ENCODE measurements at places on chromosomes 5 and 9.

DNA sequence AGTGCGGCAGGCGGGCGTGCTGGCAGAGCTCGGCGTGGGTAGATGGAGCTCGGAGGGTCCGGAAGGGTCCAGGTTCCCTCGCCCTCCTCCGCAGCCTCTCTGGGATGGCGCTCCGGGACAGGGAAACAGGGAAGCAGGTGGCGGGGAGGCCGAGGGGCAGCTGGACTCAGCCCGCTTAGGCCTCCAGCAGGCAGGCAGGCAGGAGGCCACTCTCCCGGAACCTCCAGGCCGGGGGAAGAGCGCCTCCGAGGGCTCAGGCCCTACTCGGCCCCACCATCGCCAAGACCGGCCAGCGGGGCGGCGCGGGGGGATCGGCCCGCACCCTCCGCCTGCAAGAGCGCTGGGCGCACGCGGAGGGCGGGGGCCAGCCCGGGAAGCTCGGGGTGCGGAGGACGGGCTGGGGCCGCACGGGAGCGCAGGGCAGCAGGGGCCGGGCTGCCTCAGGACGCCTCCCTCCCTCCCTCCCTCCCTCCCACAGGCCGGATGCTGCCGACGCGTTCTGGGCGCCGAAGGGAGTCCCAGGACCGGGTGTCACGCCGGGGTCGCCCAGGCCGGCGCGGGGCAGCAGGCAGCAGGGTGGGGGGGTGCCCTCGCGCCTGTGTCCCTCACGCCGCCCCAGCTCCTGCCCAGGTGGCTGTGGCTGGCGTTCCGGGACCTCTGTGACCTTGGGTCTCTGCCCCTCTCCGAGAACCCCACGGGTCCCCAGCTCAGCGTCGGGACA, 977 bp downstream of the MGAT4B start:
- DNase-seq = no peak

- DNase-seq = peak; percentile 71
Measured at GRCh38 chr9:38154501-38155421, 85.7 kb upstream of the SHB start.

GRCh38 chr9:80763536-80763935, 925.8 kb downstream of the TLE1 start:
- DNase-seq = no peak

DNA sequence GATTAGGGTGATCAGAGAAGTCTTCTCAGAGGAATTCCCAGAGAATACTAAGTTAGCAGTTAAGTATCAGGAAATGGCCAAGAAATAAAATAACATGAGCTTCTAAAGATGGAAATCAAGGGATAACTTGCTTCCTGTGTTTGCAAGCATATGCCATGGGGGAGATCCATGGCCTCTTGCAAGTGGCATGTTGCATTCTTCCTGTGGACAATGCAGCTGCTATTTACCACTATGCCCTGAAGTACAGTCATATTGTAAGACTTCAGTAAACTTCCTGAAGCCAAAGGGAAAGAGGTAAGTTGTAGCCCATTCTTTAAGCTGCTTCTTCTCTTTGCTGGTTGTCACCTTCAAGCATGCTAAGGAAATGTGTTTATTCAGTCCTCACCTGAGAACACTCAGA, 154.7 kb upstream of the RUSC2 start:
- peak; percentile 13 for DNase-seq

DNA sequence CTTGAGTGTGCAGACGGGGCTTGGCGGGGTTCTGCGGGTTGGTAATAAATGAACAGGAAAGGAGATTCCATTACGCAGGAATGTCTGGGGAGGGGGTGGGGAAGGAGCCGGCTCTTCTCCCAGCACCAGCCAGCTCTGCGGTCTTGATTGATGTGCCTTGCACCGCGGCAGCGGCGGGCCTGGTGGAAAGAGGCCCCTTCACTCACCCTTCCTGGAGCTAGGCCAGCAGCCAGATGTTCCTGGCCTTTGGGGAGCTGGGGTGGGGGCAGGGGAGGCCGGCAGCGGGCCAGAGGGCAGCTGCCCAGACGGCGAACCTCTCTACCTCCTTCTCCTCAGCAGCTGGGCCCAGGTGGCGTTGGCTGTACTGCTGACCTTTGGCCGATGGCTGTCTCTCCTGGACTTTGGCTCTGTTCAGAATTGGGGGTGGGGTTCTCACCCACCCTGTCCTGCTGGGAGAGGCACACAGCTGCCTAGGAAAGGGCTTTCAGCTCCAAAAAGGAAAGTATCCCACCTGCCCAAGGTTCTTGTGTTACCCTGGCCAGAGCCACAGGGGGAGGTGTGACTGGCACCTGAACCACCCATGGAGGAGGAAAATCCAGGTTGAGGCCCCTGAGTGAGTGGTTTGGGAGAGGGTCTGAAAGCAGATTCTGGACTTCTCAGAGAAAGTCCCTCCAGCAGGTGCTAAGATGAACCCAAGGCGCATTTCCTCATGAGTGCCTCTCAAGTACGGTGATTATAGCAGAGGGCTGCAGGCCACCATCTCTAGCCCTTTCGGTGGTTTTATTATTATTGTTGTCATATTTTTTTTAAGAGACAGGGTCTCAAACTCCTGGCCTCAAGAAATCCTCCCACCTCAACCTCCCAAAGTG, 58.0 kb upstream of the SYNPO start:
- DNase-seq = no peak
